ENCODE measurements at places on chromosomes 4 and X. TPM values are rescaled to one million over a fixed set of nuclear protein-coding genes. Genes with fewer than 3 reads are reported as not detected.

DNA sequence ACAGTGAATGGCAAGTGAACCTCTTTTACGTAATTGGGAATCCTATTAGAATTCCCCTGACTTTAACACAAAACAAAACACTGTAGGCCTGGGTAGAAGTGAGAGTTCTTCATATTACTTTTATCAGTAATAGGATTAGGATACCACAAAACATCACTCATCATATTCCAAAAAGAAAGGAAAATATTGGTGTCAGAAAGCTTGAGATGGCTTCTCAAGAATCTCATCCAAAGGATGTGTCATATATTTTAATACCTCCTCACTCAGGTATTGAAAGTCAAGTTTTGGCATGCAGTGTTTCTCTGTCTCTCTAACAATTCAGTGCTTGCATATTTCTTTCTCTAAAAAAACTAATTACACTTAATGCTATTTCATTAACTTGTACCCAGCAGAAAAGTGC lies 173.2 kb downstream of the PDGFC start:
- DNase-seq: no peak

- no peak for DNase-seq
Observed at GRCh38 chr4:67604029-67604381, 45.5 kb downstream of the STAP1 start.

DNA sequence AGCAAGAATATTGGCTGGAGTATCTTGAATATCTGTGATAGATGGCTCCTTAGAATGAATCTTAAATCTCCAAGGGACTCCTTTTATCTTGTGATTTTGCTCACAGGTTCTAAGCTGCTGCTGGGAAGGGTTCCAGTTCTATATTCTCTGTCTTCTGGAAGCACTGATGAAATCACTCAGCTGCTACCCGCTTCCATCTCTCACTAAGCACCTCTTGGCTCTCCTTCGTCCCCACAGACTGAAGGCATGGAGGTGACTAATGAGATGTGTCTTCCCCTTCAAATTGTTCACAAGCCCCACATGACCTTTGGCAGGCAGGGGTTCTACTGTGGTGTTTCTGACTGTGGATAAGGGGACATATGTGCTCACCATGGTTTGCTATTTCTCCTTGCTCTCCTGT lies 75.9 kb downstream of the C4orf51 start:
- no peak for DNase-seq

GRCh38 chr4:119035951-119036737 lies 99.5 kb upstream of the MYOZ2 start:
- DNase-seq: no peak

GRCh38 chr4:141133999-141134995 lies 1.0 kb upstream of the RNF150 start:
- no peak for DNase-seq

DNA sequence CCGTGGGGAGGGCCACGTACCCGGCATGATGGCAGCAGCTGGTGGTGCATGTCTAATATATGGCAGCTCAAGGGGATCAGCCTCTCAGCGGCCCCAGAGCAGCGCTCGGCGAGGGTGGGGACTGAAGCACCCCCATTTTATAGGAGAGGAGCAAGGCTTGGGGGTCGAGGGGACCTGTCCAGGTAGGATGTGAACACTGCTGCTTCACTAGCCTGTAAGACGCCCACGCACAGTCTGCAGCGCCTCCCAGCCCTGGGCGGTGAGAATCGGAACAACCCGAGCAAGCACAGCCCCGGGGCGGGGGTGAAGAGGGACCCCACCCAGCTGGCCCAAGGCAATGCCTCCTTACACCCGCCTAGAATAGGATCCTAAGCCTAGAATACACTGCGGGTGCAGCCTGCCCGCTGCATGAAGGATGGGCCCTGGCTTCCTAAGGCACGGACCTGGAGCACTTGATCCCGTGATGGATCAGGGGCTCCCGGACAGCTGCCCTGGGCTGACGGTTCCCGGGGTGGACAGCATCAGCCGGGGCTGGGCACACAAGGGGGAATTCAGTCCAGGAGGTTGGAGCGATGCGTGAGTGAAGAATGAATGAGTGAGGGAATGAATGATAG lies 17.6 kb downstream of the ADRA2C start:
- no peak for DNase-seq

DNA sequence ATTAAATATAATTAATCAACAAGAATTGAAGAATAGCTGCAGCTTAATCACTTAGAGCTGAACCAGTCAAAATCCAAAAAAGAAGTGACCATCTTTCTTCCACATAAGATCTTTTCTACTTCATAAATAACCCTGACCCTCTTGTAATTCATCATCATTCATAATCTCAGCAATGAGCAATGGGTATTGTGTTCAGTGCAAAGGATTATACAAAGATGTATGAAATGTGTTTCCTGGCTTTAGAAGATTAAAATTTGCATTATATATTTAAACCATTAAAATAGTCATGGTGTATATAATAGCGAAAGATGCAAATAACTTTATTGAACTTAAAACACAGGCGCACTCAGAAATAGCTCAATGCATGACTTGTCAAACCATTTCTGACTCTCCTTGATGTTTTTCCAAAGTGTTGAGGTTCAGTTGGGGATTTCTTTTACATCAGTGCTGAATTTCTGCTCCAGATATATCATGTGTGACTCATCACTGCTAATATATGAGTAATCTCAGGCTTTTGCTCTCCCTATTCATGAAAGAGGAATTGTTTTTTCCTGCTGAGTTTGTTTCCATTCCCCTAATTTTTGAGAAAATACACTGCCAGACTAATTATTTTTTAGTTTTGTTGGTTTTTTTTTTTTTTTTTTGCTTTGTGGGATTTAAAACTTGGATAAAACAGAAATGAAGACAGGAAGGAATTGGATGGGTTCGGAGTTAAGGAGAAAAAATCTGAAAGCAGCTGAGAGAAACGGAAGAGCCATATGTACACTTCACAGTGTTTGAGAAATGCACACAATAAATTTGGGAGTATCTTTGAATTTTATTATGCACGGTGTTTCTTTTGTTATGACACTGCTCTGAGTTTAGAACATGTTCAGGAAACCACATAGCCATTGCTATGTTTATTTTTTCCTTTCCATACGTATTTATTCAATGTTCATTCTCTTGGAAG lies 290.1 kb upstream of the PCDH7 start:
- DNase-seq: no peak

GRCh38 chr4:72076562-72076961 lies 44.8 kb downstream of the NPFFR2 start:
- no peak for DNase-seq

DNA sequence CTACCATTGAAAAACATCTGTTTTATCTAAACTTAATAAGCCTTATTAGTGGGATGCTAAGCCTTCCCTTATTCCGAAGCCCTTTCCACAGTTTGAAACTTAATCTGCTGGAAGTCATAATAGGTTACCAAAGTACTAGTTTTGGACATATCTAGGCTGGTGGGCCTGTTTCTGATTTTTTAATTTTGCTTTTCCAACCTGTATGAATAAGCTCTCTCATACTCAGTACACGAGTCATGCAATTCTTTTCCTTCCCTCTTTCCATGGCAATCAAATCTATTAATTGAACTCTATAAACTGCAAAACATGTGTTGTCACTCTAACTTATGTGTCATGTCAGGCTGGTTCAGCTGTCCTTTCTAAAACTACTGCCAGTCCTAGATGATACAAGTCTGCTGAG lies 91.0 kb downstream of the AMMECR1 start:
- DNase-seq: no peak

- DNase-seq: no peak
Observed at GRCh38 chrX:11781734-11782370, 23.8 kb downstream of the MSL3 start.

DNA sequence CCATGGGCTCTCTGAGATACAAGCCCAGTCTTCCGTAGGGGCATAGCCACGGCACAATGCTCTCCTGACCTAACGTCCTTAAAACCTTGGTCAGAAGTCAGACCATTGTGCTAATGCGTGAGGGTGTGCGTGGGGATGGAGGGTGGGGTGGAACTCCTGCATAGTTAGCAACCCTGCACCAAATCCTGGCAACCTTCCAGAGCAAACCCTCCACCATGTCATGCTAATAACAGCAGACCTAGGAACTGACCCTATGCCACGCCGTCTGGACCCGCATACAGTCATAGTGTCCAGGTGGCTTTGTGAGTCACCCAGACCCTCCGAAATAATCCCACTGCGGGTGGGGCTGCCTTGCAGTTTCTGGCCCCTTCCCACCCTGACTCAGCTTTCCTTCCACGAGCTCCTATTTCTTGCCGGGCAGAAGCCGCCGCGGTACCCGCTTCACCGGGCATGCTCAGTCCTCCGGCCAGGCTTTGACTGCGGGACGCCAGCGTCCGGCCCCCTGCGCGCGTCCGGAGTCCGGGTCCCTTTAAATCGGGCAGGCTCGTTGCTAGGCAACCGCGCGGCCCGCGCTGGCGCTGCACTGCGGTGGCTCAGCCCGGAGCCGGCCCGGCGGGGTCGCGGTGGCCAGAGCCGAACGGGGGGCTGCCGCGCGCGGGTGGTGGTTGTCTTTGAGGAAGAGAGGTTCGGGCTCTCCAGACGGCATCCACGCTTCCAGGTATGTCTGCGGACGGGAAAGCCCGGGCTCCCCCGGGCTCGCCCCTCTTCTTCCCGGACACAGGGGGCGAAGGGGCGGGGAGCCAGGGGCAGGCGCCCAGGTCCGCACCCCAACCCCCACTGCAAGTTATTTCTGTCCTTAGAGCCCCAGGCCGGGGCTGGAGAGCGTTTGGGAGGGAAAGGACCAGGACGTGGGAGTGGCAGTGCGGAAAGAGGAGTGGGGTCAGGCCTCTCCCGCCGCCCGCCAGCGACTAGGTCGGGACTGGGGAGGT lies at the start of gene CCDC160:
Gene CCDC160 (plus strand): TSS at position 557 of the 989 bp plus-strand sequence. CDS start 7,619 bp downstream, outside the sequence.
- no peak for DNase-seq

GRCh38 chr4:112196461-112196860 lies 35.1 kb upstream of the AP1AR start:
- DNase-seq: no peak

DNA sequence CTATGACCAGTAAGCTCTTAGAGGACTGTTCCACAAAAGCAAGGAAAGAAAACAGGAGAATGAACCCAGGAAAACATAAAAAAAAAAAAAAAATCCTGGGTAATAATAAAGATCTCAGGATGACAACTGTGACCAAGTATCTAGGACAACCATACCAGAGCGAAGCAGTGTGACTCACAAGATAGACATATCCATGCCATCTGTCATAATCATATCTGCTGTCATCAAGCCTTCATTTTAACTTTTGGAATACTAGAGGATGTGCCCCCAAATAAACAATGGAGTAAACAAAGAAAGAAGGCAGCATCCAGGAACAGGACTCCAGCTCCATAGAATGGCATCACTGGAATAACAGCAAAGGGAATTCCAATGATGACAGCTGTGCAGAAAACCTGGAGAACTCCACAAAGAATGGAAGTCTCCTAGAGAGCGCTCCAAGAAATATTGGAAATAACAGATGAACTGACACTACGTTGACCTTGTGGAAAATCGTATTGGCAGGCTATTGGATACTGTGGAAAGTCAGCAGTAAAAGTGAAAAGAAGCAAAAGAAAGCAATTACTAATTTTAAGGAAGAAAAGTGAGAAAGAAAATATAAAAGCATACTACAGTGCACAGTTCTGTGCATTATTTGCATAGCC lies 35.3 kb downstream of the HPGDS start:
- no peak for DNase-seq

DNA sequence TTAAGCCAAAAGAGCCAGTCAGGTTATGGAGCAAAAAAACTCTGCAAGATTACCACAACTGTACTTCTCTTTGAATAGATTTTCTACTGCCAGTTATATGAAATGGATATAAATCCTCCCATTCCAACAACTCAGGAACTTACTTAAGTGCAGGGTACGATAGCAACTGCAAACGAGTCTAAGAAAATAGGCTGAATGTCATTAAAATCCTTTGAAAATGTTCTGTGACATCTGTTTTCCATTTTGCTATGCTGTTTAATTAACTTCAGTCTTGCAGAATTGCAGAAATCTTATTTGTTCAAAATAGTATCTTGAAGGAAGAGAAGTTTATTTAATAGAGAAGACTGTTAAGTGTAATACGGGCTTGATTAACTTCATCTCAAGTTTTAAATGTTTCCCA lies 243.8 kb downstream of the PALLD start:
- DNase-seq: no peak

DNA sequence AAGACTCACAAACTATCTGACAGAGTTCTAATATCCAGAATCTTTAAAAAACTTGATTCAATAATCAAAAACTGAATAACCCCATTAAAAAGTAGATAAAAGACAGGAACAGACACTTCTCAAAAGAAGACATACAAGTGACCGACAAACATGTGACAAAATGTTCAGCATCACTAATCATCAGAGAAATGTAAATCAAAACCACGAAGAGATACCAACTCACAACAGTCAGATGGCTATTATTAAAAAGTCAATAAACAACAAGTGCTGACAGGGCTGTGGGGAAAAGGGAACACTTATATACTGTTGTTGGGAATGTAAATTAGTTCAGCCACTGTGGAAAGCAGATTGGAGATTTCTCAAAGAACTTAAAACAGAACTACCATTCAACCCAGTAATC lies 138.1 kb upstream of the RASGEF1B start:
- DNase-seq: no peak

DNA sequence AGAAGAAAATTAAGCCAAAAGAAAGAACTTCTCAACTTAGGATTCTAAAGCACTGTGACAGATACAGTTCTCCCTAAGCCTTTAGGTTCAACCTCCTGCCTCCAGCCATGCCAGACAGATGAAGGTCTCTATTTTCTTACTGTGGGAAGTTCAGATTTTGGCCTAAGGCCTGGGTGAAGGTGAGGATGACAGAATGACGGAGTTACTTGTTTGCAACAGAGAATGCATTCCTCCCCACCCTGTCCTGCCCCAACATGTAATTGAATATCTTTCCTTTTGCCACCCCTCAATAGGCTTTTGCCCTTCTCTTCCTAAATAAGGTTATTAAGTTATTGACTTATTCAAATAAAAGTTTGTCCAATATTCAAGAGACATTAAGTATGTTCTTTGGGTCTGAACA lies 25.6 kb downstream of the SLC16A2 start:
- no peak for DNase-seq

DNA sequence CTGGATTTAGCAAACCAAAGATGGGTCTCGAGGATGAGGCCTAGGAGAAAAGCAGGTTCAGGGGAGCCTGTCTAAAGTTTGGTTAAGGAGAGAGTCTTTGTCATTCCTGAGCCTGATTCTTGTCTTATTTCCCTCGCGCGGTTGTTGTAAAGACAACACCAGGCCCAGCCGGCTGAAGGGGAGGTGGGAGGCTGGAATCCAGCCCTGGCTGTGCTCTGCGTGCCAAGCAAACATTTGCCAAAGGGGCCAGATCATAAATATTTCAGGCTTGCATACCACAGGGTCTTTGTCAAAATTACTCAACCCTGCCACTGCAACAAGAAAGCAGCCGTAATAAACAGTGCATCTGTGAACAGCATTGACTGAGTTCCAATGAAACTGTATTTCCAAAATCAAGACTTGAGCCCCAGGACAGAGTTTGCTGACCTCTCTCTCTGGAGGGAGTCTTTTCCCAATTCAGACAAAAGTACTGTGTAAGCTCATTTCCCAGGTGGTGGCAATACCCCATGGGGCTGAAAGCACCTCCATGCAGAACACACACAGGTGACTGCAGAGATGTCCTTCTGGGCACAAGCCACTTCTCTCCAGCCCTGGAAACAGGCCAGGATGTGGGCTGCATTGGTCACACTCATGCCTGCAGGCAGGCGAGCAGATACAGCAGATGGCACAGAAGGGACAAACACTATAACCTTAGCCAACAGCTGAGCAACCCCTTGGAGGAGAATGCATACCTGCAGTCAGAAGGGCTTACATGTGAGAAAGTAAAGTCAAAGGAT lies 320.3 kb downstream of the STK32B start:
- DNase-seq: no peak

Gene RNF212
- 5.2 TPM for total RNA-seq

Gene MAGIX
- total RNA-seq: 0.84 TPM

Gene PGM2
- total RNA-seq: 14.5 TPM

Gene PPP2R2C
- not detected for total RNA-seq

Gene REELD1
- 1.00 TPM for total RNA-seq

Gene GUCY1A1
- not detected for total RNA-seq

Gene AMER1
- total RNA-seq: 2.3 TPM

Gene JAKMIP1
- total RNA-seq: 2.3 TPM
